ENCODE measurements at places on chromosomes 4 and X. TPM values are rescaled to one million over a fixed set of nuclear protein-coding genes. Genes with fewer than 3 reads are reported as not detected.

Gene CFI
- 21.4 TPM for polyA plus RNA-seq

Gene STBD1
- 11.6 TPM for polyA plus RNA-seq

Gene JCHAIN
- polyA plus RNA-seq, result 7.6 TPM

Gene CCDC120
- 3.8 TPM for polyA plus RNA-seq

Gene TKTL2
- not detected for polyA plus RNA-seq

Gene SMIM31
- polyA plus RNA-seq, result 1.0 TPM

Gene TMSB15B
- 3.4 TPM for polyA plus RNA-seq

Gene PCDH19
- polyA plus RNA-seq, result 0.10 TPM

Gene FAM47E
- 9.0 TPM for polyA plus RNA-seq

Gene CLDN34
- not detected for polyA plus RNA-seq

Gene ADGRG2
- 9.6 TPM for polyA plus RNA-seq

Gene FRMPD4
- polyA plus RNA-seq, result 0.03 TPM

Gene PCYT1B
- 0.03 TPM for polyA plus RNA-seq

Gene NDST3
- 0.03 TPM for polyA plus RNA-seq

Gene BEX1
- not detected for polyA plus RNA-seq

Gene SPANXB1
- polyA plus RNA-seq, result not detected

Gene VCX3A
- not detected for polyA plus RNA-seq

Gene PRDX4
- 120 TPM for polyA plus RNA-seq

Gene SERTM2
- polyA plus RNA-seq, result not detected

Gene USP17L5
- not detected for polyA plus RNA-seq

Gene FANCB
- 0.22 TPM for polyA plus RNA-seq

Gene STPG2
- polyA plus RNA-seq, result not detected

Gene PIM2
- 2.9 TPM for polyA plus RNA-seq

Gene NHSL2
- 0.41 TPM for polyA plus RNA-seq

Gene TEX13D
- not detected for polyA plus RNA-seq

Gene PRDM5
- 2.0 TPM for polyA plus RNA-seq

Gene TMPRSS11D
- polyA plus RNA-seq, result not detected

Gene GRK4
- 3.4 TPM for polyA plus RNA-seq

Gene SPANXA1
- not detected for polyA plus RNA-seq

Gene DCX
- 0.05 TPM for polyA plus RNA-seq

Gene PNMA6F
- polyA plus RNA-seq, result not detected

Gene RHOXF1
- polyA plus RNA-seq, result 0.18 TPM

Gene RAI2
- polyA plus RNA-seq, result 8.3 TPM

Gene ENPEP
- 17.8 TPM for polyA plus RNA-seq

Gene GUCY1B1
- polyA plus RNA-seq, result 4.2 TPM

Gene GABRQ
- polyA plus RNA-seq, result not detected

Gene C4orf50
- not detected for polyA plus RNA-seq

Gene RADX
- 0.51 TPM for polyA plus RNA-seq

Gene DNASE1L1
- polyA plus RNA-seq, result 18.6 TPM
